ENCODE measurements at places on chromosomes 4 and X.

- no peak for DNase-seq
Measured at GRCh38 chrX:118682258-118683014, 45.0 kb upstream of the IL13RA1 start.

- DNase-seq, result no peak
Measured at GRCh38 chrX:44795945-44796450, 47.8 kb upstream of the DUSP21 start.

- DNase-seq, result no peak
Measured at GRCh38 chrX:36528661-36529060, 479.5 kb upstream of the FAM47C start.

- DNase-seq, result no peak
Measured at GRCh38 chrX:2751291-2751690, 549 bp upstream of the XG start.

DNA sequence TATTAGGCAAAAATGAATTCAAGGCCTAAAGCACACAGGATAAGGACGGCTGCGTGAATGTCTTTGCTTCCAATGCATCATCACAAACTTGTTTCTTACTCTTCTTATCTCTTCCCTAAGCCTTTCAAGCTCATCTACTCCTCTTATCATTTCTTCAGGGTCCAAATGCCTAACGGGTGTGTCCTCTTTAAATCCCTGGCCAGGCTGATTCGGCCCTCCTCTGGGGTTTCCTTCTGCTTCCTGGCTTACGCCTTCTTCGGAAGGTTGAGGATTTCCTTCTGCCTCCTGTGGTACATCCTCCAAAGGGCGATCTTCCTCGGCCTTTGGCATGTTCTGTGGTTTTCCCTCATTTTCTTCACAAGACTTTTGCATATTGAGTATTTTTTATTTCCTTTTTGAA, 1.3 kb downstream of the TCEAL8 start:
- DNase-seq, result peak; percentile 4

DNA sequence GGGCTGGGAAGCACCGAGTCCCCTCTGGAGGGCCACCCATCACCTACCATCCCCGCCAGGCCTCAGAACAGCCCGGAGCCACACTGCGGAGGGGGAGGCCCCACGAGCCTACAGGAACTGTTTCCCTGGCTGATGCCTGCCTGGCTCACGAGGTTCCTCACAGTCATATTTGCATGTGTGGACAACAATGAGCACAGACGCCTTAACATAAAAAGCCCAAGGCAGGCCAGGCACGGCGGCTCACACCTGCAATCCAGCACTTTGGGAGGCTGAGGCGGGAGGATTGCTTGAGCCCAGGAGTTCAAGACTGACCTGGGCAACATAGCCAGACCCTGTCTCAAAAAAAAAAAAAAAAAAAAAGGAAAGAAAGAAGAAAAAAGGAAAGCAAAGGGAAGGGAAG, 125.9 kb downstream of the FAM53A start:
- DNase-seq, result no peak

- no peak for DNase-seq
Measured at GRCh38 chr4:6509587-6509986, 37.2 kb upstream of the PPP2R2C start.

DNA sequence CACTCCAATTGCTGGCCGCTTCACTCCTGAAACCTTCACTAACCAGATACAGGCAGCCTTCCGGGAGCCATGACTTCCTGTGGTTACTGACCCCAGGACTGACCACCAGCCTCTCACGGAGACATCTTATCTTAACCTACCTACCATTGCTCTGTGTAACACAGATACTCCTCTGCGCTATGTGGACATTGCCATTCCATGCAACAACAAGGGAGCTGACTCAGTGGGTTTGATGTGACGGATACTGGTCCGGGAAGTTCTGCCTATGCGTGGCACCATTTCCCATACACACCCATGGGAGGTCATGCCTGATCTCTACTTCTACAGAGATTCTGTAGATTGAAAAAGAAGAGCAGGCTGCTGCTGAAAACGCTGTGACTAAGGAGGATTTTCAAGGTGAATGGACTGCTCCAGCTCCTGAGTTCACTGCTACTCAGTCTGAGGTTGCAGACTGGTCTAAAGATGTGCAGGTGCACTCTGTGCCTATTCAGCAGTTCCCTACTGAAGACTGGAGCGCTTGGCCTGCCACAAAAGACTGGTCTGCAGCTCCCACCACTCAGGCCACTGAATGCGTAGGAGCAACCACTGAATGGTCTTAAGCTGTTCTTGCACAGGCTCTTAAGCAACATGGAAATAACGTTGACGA, 35.8 kb upstream of the PRDM8 start:
- no peak for DNase-seq

- no peak for DNase-seq
Measured at GRCh38 chr4:15320121-15320678, 107.6 kb upstream of the C1QTNF7 start.

- no peak for DNase-seq
Measured at GRCh38 chrX:64265265-64265664, 34.9 kb upstream of the ASB12 start.

GRCh38 chrX:34874763-34875162, 67.8 kb upstream of the FAM47B start:
- no peak for DNase-seq

DNA sequence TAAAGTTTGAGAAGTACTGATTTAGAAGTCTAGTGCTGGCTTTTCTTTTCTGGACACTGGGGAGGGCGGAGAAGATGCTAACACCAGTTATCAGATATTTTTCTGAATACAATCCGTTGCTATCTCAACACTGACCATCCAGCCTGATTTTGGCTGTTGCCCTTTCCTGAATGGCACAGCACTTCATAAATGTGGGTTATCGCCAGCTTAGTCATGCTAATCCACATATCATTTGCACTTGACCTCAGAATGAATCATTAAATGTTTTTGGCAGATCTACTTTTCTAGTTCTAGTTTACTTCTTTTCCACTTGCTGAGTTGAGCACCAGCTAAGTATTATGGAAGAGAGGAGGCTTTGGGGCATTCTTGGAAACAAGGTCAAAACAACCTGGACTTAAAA, 60.8 kb upstream of the ESX1 start:
- DNase-seq, result peak; percentile 59

GRCh38 chr4:141255016-141255415, 34.3 kb downstream of the ZNF330 start:
- DNase-seq, result peak; percentile 30

DNA sequence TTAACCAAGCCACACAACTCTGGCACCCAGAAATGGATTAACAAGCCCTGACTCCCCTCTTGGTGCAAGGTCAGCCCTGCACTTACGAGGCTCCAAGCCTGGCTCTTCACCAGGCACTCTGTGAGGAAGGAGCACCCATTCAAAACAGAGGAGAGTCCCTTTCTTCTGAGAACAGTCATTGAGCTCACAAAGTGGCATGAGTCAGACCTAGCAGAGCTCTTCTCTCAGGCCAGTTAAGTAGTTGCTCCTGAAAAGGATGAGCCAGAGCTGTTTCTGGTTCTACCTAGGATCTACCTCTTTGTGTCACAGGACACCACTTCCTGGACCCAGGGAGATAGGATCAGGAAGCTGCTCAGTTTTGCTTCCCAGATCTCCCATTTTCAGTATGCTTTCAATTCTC, 48.2 kb downstream of the EVC2 start:
- DNase-seq, result peak; percentile 26

DNA sequence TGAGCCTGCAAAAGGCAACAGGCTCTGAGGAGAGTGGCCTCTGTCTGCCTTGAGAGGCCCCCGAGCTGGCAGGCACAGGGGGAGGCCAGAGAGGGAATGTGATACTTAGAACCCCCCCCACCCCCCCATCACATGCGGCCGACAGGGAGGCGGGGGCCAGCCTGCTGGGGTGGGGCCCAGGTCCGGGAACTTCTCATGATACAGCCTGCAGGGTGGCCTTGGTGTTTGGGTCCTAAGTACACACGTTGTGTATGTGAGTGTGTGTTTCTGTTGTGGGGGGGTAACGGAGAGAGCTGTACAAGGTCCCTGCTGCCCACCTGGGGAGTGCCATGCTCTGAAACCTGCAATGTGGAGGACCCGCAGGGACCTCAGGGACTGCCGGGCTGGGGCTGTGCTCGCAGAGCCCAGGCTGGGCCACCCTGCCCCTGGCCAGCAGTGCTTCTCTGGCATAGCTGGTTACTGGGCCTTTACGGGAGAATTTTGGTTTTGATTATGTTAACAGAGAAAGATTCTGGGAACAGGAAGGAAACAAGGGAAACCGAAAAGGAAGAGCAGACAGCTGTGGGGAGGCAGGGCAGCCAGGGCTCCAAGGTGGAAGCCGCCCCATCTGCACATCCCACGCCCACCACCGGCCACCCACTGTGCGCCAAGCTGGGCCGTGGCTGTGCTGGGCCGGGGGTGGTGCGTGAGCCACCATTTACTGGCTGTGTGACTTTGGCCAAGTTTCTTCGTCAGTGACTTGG, 19.9 kb downstream of the SH3BP2 start:
- DNase-seq, result no peak

DNA sequence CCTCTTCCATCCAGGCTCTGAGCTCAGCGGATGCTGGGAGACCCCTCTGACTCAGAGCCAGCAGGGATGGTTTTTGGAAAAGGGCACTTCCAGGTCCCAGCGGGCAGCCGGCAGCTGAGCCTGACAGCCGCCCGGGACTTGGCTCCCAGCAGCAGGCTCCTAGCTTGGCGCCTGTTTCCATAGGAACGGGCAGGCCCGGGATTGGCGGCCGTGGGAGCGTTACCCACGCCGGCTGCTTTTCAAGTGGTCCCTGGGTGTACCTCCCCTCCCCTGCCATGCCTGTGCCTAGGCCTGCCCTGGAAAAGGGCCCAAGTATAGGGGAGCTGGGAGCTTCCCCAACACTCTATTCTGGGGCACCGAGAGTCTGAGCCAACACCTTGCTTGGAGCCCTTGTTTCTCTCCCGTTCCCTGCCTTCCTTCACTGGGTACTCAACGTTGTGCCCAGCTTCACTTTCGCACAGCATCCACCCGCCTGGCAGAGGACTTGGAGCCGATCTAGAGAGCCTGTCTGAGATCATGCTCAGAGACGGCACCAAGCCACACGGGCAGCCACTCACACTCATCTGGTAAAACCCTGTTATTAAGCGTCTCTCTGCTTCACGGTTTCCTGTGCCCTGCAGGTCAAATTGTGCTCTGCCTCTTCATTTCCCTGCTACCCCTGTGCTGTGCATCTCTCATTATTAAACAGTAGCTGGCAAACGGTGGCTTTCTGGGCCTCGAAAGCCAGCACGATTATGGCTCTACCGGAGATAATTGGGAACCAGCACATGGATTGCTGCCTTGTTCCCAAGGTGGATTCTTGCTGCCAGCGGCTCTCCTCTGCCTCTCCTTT, 521.5 kb downstream of the BCOR start:
- DNase-seq, result no peak

DNA sequence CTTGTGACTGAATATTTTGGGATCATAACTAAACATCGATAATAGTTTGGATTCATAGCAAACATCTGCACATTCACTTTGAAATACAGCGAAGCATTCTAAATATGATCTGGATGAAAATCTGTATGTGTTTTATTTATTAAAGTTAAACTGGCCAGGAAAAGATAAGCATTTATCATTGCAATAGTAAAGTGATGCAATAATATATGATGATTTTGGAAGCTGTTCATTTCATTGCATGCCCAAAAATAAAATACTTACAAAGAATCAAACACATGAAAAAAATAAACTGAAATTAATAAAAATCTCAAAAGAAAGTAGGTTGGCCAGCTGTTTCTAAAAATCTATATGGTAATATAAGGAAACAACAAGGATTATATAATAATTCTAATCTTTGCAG, 1.9 kb downstream of the PRDM5 start:
- no peak for DNase-seq

- DNase-seq, result no peak
Measured at GRCh38 chr4:163493643-163494359, 689 bp upstream of the TMA16 start.

GRCh38 chrX:19846995-19847790, 40.2 kb downstream of the SH3KBP1 start:
- peak; percentile 82 for DNase-seq

Measured in EL (cell line).